ENCODE measurements at places on chromosomes 1 and 21.

DNA sequence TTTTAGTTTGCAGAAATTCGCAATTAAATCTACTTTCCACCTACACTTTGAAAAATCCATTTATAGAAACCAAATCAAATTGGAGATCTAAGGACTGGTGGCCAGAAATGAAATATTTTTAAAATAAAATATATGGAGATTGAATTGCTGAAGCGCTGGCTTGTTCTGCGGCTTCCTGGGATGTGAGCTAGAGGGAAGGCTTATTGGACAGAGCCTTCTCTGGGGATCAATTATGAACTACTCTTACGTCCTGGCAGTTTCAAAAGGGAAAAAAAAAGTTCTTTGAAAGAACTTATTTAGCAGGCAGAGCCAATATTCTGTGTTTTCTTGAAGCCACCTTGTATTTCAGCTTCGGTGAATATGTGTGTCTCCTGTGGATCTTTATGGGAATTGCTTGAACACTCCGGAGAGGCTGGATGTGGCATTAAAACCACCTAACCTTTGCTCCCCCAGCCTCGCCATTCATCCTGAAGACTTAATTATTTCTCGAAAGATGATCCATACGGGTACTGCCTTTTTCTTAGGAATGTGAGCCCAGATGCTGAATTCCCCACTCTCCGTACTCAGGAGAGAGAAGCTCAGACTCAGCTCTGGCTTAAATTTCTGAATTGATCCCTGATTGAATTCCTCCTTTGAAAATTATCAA lies 478.9 kb upstream of the VAMP3 start:
- no peak for DNase-seq

DNA sequence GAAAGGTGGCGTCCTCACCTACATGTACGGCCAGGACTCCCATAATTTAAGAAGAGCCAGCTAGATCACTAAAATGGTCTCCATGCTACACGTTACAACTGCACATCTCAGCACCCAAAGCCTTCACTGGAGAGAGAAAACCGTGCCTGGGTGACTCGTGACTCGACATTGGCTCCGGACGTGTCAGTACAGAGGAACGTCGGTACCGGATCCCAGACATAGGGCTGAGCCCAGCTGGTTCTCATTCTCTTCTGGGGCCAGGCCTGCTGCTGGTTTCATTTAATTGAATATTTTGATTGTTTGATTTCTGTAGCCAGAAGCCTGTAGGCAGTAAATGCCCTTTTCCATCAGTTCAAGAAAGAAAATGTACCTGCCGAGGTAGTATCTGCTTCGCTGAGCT lies 93.1 kb downstream of the HHIPL2 start:
- DNase-seq, result no peak

GRCh38 chr1:86064899-86065298 lies 91.7 kb downstream of the COL24A1 start:
- no peak for DNase-seq

GRCh38 chr1:96973605-96974004 lies 252.0 kb downstream of the PTBP2 start:
- no peak for DNase-seq

- DNase-seq, result no peak
Observed at GRCh38 chr1:218479436-218480115, 134.4 kb downstream of the TGFB2 start.

- no peak for DNase-seq
Observed at GRCh38 chr1:9764550-9764949, 59.2 kb downstream of the CLSTN1 start.

DNA sequence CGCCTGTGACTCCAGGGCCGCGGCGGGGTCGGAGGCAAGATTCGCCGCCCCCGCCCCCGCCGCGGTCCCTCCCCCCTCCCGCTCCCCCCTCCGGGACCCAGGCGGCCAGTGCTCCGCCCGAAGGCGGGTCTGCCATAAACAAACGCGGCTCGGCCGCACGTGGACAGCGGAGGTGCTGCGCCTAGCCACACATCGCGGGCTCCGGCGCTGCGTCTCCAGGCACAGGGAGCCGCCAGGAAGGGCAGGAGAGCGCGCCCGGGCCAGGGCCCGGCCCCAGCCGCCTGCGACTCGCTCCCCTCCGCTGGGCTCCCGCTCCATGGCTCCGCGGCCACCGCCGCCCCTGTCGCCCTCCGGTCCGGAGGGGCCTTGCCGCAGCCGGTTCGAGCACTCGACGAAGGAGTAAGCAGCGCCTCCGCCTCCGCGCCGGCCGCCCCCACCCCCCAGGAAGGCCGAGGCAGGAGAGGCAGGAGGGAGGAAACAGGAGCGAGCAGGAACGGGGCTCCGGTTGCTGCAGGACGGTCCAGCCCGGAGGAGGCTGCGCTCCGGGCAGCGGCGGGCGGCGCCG lies at the start of gene SIM2:
SIM2 (plus strand) TSS at position 135 of the 565 bp plus-strand sequence. CDS start 632 bp downstream, outside the sequence.
- no peak for DNase-seq

DNA sequence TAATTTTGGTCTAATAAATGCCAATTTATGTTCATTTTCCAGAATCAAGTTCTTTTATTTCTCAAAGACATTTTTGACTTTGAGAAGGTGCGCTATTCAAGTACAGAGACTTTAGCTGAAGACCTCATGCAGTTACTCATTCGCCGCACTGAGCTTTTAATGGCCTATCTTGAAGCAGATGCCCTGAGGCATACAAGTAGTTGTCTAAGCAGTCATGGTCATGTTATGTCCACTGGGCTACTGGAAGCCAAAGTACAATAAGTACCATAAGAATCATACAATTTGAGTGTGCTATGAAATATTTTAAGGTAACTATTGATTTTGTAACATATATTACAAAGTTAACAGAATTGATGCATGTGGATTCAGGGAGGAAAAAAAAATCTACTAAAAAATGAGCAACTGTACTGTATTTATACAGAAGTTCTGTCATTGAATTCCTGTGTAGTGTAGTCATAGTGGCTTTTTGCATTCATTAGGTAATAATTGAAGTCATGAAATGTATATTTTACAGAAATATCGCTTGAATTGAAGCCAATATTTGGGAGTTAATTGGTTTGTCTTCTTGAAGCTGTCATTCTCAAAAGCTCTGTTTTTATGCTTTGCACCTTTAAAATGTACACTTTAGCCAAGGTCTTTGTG lies 13.5 kb upstream of the NEXN start:
- DNase-seq, result no peak

DNA sequence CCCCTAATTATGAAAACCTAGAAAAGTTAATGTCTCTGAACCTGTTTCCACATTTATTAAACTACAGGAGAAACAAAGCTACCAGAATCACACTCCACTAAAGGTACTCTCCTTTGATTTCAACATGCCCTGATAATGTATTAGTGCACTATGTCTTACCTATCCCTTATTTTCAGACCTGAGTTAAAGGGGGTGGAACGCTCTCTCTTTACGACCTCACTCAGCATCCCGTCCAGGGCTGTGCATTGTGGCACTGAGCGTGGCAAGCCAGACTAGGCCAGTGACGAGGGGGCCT lies 678 bp downstream of the LSM10 start:
- no peak for DNase-seq

DNA sequence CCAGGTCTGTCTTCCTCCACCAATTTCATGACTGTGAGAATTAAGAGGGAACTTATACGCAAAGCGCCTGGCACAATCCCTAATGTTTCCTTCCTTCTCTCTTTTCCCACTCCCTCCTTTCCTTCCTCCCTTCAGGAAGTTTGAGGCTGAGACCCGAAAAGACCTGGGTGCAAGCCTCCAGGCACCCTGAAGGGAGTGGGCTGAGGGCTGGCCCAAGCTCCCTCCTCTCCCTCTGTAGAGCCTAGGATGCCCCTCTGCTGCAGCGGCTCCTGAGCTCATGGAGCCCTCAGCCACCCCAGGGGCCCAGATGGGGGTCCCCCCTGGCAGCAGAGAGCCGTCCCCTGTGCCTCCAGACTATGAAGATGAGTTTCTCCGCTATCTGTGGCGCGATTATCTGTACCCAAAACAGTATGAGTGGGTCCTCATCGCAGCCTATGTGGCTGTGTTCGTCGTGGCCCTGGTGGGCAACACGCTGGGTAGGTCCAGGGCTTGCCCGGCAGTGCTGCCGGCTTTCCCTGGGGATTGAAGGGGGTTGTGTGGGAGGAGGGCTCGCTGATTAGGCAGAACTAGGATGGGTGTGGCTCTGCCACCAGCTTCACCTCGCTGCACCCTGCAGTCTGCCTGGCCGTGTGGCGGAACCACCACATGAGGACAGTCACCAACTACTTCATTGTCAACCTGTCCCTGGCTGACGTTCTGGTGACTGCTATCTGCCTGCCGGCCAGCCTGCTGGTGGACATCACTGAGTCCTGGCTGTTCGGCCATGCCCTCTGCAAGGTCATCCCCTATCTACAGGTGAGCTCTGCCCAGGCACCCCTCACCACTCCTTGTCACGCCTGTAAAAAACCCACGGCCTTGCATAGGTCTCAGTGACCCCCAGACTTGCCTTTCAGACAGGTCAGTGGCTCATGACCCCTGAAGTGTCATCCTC lies 1.7 kb downstream of the HCRTR1 start:
- no peak for DNase-seq

DNA sequence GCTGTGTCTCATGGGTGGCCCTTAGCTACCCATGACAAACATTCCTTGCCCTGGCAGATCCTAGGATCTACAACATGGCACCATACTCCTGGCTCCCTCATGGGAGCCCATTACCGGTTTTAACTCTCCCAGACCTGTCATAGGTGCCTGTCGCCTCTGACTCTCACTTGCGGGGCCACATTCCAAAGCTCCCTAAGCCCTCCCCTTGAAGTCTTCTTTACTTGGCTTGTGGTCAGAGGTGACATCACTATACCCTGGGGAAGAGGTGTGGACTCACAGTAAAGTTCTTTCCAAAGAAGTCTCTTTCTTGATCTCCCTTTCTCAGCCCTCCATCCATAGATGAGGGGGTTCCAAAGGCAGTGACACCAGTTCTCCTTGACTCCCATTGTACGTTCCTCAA lies 5.4 kb upstream of the SLAMF9 start:
- DNase-seq, result no peak

DNA sequence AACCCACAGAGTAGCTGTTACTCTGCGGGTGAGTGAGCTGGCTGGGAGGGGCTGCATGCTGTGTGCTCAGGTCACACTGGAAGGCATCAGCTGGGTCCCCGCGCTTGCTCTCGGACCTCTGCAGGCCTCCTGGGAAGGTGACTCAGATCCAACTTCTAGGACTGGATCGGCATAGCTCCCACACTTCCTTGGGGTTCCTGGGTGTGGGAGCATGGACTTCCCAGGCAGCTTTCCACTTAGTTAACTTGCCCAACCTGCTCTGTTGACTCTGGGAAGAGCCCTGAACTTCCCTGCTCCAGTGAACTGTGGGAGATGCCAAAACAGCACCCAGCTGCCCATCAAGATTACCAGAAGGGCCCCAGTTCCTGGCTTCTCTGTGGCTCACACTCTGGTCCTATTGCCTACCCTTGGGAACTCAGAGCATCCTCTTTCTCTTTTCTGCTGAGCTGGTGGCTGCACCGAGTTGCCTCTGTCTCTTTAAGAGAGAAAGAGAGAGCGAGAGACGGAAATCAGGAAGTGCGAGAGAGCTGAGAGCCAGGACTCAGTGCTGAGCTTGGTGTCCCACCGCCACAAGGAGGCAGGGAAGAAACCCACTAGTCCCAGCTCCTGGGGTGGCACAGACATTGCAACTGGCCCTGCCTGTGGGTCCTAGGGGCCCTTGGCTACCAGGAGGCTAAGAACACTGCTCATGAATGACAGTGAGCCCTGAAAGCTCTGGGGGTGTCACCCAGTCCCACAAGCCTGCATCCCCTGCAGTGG lies at the start of gene IKBKE:
IKBKE (plus strand) TSS at position 544 of the 759 bp plus-strand sequence. CDS start 2,752 bp downstream, outside the sequence.
- DNase-seq, result no peak

GRCh38 chr21:32335601-32336575 lies 37.2 kb downstream of the MRAP start:
- DNase-seq, result no peak

GRCh38 chr1:186210258-186210657 lies 164.8 kb downstream of the TPR start:
- DNase-seq, result no peak

GRCh38 chr1:214590696-214591095 lies 12.3 kb upstream of the CENPF start:
- no peak for DNase-seq

GRCh38 chr1:156656806-156657740 lies 15.2 kb downstream of the BCAN start:
- peak; percentile 66 for DNase-seq

DNA sequence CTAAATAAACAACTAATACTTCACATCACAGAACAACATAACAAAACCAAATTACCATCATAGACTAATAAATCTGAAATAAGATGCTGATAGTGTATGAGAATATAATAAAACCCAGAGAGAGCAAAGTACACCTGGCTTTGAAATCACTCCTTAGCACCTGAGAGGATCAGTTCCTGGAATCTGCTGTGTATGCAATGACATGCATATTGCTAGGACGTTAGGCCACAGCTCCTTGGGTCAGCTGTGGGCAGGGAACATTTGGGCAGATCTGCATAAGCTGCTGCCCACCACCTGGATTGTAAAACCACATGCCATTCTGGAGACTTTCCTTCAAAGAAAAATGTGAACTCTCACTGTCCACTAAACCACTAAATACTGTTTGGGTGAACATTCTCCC lies 81.1 kb downstream of the NR5A2 start:
- no peak for DNase-seq

DNA sequence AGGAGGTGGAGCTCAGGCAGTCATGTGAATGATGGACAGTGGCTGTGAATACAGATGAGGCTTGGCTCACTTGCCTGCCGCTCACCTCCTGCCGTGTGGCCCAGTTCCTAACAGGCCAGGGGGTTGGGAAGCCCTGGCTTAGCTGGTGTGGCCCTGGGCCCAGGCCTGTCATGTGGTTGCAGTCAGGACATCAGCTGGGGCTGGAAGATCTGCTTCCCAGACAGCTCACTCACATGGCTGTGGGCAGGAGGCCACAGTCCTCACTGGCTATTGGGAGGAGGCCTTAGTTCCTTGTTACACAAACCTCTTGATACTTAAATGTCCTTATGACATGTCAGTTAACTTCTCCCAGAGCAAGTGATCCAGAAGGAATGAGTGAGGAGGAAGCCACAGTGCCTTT lies 138.8 kb upstream of the CSF3R start:
- no peak for DNase-seq

GRCh38 chr1:108830119-108831008 lies 26.5 kb downstream of the AKNAD1 start:
- DNase-seq, result no peak

GRCh38 chr1:212037900-212038299 lies 2.4 kb downstream of the DTL start:
- no peak for DNase-seq

DNA sequence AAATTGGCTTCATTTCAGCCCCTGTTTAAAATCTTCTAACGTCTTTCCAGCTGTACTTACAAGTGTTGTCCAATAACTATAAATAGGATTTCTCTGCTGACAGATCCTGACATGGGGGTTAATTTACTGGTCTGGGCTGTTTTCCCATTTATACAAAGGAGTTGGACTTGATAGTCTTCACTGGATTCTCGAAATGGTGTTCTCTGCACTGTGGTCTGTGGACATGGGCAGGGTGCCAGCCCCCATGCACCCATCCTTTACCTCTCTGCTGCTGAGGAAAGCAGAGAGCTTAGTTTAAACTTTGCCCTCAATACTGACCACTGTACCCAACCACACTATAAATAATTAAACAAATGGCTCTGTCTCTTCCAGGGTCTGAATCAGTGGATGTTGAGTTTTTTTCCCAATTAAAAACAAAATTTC lies 5.2 kb downstream of the DIO1 start:
- no peak for DNase-seq
